ENCODE measurements at places on chromosomes 1 and 21.

GRCh38 chr21:22703521-22703920, 1705.3 kb downstream of the NCAM2 start:
- no peak for DNase-seq

DNA sequence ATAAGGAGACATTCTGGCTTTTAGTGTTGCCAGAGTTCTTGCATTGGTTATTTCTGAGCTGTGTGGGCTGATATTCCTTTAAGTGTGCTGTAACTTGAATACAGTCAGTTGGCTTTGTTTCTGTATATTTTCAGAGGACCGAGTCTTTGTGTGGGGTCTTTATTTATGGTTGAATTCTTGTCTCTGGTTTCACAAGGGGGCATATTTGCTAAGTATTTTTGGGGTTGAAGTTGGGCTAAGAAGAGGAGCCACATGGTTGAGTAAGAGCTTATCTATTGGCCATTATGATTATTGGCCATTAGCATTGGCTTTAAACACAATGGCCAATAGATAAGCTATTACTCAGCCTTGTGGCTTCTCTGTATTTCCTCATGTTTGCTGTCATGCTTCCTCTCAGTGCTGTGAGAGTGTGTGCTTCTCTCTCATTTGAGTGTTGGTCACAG, 26.3 kb upstream of the PTGFR start:
- DNase-seq, result no peak

GRCh38 chr1:155933591-155934096, 569 bp downstream of the KHDC4 start:
- no peak for DNase-seq

- DNase-seq, result no peak
Measured at GRCh38 chr1:159612211-159612885, 24.7 kb downstream of the APCS start.

DNA sequence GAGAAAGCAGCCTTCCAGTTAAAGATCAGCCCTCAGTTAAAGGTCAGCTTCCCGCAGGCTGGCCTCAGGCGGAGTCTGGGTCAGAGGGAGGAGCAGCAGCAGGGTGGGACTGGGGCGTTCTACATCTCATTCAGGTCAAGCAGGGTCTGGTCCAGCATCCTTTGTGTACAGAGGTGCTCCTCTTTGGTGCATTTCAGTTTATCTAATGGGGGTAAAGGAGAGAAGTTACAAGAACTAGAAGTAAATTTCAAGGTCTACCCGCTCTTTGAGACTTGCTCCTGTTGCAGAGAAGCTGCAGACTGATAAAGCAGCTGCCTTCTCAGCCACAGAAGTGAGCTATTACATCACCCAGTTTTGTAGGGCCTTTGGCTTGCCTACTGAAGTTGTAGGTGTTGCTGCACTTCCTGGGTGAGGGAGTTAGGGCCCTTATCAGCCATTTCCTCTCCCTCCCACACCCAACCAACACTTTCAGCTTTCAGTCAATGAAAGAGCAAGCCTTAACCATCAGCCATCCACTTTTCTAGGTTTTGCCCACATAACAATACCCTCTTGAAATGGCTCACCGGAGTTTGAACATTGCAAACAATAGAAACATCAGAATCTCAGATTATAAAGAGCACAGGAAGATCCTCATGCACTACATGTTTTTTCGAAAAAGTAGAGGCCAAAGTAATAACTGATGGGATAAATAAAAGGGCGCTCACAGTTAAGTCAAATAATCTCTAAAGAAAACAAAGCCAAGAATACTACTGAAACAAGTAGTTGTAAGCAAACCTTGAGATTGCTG, 2.8 kb upstream of the NUP210L start:
- DNase-seq, result no peak

- DNase-seq, result peak; percentile 61
Measured at GRCh38 chr1:161082996-161083747, 6.2 kb downstream of the NECTIN4 start.

DNA sequence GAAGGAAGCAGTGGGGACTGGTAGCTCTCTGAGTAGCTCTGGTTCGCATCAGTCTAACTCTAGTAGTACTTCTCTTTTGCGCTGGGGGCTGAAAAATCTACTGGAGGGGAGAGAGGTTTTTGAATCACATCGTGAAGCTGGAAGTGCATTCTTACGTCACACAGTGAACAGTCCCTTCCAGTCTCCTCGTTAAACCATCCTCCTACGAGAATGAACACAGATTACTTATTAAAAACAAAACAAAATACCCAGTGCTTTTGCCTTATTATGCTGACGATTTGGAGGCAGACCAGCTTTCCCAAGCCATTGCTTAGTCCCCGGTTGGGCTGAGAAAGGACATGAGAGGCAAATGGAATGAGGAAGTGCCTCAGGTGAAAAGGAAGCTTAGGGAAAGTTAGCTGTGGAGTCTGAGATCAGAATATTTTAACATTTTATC, 16.1 kb downstream of the HUNK start:
- no peak for DNase-seq

- no peak for DNase-seq
Measured at GRCh38 chr1:160993544-160994193, 27.3 kb downstream of the F11R start.

DNA sequence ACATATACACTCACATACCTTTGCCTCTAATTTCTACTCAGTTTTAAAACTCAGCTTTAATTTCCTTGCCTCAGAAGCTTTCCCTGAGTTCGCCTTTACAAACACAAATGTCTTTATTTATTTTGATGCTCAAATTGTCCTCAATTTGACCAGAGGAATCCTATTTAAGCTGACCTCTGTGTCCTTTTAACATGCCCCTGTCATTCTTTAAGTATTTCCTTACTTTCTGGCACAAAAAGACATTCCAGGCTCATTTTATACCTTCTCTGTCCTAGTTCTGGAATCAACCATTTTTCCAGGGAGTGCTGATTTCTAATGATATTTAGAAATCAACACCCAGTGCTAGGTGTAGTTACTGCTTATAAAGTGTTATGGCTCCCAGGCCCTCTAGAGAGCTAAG, 82.5 kb downstream of the OSBPL9 start:
- no peak for DNase-seq

DNA sequence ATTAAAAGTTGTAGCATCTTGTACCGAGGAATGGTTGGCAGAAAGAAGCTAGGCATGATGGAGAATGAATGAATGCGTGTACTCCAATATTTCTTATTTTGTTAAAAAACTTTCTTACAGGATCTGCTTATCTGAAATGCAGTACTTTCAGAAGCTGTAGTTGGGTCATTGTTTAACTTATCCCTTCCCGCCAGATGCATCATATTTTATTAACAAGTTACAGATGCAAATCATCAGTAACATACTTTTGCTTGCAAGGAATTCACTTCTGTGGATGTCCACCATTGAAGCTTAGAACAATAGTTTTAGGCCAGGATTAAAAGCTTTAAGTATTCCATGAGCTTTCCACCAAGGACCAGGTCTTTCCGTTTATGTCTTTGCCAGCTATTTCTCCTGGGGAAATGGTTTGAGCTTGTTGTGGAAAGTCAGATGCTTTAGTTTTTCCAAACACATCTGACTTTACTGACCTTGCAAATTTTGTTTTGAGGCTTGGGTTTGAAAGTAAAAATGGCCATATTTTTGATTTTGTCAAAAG, 65.4 kb downstream of the PATJ start:
- no peak for DNase-seq

- DNase-seq, result no peak
Measured at GRCh38 chr1:27099135-27099586, 55.8 kb downstream of the SLC9A1 start.

DNA sequence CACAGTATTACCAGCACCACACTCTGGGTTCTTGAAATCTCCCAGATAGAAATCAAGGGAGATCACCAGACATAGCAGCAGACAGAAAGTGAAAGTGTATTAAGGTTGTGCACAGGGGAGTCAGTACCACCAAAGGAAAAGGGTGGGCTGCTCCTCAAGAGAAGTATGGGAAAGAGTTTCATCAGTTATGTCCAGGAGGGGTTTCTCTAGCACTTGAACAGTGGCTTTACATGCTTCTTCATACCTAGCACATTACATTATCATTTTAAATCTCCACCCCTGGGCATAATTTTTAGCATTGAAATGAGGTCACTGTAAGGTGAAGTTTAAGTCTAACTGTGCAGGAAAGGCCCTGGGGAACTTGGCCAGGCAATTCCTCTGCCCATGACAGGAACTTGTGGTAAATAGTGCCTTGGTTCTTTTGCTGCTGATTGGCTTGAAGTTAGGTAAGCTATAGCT, 601.0 kb downstream of the NUF2 start:
- DNase-seq, result no peak

DNA sequence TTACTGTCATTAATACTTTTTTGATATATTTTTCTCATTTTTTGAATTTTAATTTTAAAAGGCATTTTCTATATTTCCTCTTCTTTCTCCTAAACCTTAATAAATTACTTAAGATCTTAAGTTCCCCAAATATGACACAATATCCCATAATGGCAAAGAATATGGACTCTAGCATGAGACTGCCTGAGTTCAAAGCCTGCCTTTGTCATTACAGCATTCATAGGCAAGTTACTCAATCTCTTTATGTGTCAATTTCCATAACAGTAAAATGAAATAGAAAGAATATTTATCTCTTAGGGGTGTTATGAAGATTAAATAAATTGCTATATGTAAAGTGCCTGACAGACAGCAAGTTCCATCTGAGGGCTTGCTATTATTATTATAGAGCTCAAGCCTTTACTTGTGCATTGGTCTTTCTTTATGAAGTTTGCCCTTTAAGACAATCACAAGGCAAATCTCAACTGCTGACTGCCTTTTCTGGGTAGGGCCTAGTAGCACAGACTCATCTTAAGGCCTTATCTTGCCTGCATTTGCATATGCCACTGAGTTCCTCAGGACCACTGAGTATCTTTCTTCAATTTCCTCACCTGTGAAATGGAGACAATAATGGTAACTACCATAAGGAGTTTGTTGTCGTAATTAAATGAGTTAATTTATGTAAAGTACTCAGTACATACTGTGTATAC, 231.0 kb downstream of the NRIP1 start:
- DNase-seq, result no peak

DNA sequence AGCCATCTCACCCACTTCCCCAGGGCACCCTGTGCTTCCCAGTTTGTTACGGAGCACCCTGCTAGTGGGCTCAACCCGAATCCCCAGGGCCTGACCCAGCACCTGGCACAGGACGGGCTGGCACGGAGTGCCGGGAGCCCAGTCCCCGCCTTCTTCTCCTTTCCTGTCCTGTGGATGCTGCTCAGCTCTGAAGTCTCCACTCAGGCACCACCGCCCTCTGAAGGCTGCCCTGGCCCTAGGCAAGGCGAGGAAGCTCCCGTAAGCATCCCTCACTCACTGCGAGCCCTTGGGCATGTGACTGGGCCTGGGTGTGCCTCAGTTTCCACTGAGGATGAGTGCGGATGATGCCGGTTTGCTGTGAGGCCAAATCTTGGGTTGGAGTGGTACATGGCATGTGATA, 21.8 kb downstream of the SLC1A7 start:
- no peak for DNase-seq

DNA sequence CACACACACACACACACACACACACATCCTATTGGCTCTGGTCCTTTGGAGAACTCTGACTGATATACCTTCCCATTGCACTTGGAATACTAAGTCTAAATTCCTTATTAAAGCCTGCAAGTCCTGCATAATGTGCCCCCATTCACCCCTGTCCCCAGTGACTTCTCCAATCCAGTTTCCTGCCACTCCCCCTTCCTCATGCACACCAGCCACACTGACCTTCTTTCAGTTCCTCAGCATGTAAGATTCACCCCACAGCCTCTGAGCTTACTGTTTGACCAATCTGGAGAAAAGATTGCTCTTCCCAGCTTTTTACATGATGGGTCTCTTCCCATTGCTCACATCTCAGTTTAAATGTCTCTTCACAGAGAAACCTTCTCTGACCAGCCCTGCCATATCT, 146.6 kb downstream of the TBX15 start:
- DNase-seq, result no peak

DNA sequence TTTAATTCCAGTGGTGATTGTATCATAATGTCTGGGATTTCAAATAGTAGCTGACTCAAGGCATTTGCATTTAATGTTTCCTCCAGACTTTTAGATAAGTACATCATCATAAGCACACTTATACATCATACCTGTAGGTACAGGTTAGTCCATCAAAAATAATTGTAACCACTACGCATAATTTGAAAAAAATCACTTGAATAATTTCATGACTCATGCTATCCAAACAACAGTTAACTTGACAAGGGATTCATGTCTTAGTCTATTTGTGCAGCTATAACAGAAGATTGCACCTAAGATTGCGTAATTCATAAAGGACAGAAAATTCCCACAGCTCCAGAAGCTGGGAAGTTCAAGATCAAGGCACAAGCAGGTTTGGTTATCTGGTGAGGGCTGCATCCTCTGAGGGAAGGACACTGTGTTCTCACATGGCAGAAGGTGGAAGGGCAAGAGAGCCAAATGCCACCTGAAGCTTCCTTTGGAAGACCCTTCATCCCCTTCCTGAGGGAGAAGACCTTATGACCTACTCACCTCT, 801.7 kb upstream of the BRINP3 start:
- no peak for DNase-seq

GRCh38 chr1:57678138-57678537, 254.3 kb upstream of the DAB1 start:
- DNase-seq, result no peak

GRCh38 chr1:219066631-219067349, 106.9 kb upstream of the LYPLAL1 start:
- DNase-seq, result no peak
